NCI-H510A (cell line): ENCODE measurements at places on chromosomes 16 and 17.
A peak's percentile ranks its signal among the peaks of the same experiment; 100 is the strongest.

DNA sequence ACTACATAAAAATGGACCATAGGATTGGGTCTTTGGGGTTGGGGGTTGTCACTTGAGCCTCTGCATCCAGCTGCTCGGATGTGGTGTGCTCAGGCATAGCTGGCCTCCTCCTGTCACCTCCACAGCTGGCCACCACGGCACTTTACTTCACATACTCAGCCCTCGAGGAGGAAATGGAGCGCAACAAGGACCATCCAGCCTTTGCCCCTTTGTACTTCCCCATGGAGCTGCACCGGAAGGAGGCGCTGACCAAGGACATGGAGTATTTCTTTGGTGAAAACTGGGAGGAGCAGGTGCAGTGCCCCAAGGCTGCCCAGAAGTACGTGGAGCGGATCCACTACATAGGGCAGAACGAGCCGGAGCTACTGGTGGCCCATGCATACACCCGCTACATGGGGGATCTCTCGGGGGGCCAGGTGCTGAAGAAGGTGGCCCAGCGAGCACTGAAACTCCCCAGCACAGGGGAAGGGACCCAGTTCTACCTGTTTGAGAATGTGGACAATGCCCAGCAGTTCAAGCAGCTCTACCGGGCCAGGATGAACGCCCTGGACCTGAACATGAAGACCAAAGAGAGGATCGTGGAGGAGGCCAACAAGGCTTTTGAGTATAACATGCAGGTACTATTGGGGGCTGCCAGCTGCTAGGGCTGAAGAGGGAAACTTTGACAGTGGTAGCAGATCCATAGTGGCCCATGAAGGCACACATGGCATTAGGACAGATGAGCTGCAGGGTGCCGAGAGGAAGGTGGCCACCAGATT lies 30.8 kb downstream of the CDIP1 start:
- DNase-seq, result peak; percentile 71

- no peak for DNase-seq
Measured at GRCh38 chr17:55872374-55872773, 121.5 kb downstream of the PCTP start.

DNA sequence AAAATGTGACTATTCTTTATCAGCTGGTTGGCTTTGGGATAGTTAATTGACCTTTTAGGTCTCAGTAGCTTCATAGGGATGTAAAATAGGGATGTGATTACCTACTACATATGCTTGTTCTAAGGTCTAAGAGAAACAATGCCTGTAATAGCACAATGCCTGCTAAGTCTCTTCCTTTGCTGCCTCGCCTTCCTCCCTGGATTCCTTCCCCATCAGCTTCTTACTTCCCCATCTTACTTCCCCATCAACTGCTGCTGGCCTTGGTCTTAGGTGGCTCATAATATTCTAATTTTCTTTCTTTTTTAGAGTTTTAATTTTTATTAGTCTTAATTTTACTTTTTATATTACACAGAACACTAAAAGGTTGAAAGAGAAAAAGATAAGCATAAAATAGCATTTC lies 59.2 kb upstream of the GOT2 start:
- DNase-seq, result no peak

- peak; percentile 39 for DNase-seq
Measured at GRCh38 chr17:46874906-46875305, 23.5 kb downstream of the WNT9B start.

- DNase-seq, result no peak
Measured at GRCh38 chr17:68498479-68499326, 13.5 kb upstream of the PRKAR1A start.

DNA sequence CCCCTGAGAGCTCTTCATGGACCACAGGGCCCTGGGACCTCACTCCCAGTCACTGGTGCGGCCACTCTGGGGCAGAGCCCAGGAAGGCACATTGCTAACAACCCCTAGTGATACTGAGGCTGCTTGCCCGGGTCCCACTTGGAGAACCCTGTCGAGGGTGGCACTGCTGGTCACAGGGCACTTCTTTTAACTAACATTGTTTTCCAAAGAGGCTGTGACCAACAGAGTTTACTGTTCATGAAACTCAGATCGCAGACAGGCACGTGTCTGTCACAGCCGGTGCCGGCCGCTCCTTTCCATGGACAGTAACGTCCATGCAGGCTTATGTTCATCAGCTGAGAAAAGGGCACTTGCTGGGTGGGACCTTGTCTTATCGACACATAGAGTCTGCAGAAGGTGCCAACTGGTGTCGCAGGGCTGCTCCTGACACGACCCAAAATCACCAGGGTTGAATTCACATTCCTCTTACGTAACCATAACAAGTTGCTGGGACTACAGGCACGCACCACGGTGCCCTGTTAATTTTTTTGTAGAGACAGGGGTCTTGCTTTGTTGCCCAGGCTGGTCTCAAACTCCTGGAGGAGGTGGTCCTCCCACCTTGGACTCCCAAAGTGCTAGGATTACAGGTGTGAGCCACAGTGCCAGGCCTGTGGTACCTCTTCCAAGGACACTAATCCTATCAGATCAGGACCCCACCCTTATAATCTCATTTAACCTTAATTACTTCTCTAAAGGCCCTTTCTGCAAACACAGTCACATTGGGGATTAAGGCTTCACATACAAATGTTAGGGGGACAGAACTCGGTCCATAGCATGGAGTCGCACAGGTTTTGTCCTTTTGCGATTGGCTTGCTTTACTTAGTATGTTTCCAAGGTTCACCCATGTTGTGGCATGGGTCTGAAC lies 1.2 kb upstream of the ZC3H18 start:
- DNase-seq, result no peak

DNA sequence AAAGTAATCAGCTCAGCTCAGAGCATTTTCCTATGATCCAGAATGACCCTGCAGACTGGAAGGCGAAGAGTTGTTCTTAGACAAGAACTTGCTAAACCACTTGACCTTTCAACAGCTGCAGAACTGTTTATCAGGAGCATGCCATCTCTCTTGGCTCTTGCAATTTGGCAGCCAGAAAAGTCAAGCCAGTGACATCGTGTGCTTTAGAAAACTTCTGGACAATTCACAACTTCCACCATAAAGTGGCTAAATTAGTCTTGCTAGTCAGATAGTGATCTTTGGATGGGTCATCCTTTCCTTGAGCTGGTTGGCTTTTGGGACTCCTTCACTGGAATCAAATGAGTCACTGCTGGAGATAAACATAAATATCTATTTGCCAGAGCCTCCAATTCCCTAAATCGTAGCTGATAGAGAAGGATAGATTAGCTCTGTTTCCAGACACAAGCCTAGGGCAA lies 146.5 kb downstream of the MAP2K6 start:
- peak; percentile 13 for DNase-seq

- DNase-seq, result no peak
Measured at GRCh38 chr17:82345151-82345976, 11.8 kb upstream of the SECTM1 start.

DNA sequence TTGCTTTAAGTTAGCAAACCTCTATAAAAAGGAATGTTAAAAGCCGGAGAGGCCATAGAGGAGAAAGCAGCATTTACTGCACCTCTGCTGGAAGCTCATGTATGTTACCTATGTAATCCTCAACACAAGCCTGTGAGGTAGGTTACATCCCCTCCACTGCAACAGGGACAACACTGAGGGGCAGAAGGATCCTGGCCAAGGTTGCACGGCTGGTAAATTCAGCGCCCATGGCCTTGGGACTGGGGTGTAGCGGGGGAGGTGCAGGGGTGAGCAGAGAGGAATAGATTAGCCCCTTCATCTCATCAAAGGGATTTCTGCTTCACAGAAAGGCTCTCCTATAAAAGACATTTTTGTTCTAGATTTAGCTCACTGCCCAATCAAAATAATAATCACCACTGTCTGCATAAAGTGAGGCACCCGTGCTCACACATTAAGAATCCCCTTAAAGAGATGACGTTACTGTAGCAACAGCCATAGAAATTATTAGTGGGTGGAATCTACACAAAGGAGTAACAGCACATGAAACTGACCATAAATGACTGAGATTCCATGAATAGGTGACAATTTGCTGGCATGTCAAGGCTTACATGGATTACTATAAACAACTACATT lies 3.3 kb downstream of the ZCCHC14 start:
- DNase-seq, result no peak

DNA sequence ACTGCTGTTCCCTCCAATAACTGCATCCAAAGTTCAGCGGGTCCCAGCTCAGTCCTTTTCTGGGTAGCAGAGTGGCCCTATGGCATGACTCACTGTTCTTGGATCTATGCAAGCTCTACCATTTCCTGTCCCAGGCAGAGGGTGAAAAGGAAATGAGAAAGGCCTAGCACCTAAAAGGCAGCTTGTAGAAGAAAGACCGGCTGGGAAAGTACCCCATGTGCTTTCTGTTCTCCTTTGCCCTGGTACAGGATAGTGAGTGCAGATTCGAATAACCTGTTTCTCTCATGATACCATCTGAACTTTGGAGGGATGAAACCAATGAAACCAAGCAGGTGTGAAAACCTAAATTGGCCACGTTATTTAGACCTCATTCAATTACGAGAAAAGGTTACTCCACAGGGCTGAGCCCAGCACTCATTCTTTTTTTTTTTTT lies 12.7 kb upstream of the HASPIN start:
- no peak for DNase-seq

DNA sequence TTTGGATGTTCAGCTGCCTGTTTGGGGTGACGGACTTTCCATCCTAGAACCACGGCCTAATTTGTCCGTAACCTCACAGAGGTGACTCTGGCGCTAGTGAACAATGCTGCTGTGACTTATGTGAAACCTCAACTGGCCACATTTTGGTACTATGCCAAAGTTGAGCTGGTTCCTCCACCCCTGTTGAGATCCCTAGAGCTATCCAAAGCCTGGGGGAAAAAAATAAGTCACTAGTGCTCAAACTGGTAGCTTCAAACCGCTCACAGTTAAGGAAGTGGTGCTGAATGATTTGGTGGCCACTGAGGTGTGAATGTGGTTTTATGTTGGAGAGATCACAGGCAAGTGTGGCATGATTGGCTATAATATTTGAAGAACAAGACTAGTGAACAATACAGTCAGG lies 11.3 kb upstream of the TUBG2 start:
- no peak for DNase-seq

GRCh38 chr17:51869387-51869786 lies 289.1 kb downstream of the CA10 start:
- DNase-seq, result no peak

- no peak for DNase-seq
Measured at GRCh38 chr16:16868727-16869126, 489.8 kb downstream of the NPIPA7 start.

DNA sequence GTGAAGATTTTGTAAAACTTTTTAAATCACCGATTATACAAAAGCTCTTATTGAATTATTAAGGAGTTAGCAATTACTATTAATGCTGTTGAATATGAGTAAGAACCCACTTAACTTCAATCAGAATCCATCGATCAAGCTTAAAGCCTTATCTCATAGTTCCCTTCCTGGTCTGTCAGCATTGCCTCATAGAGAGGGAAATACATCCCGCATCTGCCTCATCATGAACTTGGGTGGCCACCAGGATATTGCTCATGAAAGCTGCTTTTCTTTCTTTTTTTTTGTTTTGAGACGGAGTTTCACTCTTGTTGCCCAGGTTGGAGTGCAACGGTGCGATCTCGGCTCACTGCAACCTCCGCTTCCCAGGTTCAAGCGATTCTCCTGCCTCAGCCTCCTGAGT lies 66.7 kb downstream of the PIGL start:
- DNase-seq, result no peak

GRCh38 chr17:67658265-67658664 lies 59.5 kb upstream of the NOL11 start:
- no peak for DNase-seq

- peak; percentile 86 for DNase-seq
Measured at GRCh38 chr17:65561452-65562205, at the start of gene AXIN2. Gene AXIN2 (minus strand): TSS chr17:65561648. CDS start chr17:65558620, 3,028 bp downstream.

DNA sequence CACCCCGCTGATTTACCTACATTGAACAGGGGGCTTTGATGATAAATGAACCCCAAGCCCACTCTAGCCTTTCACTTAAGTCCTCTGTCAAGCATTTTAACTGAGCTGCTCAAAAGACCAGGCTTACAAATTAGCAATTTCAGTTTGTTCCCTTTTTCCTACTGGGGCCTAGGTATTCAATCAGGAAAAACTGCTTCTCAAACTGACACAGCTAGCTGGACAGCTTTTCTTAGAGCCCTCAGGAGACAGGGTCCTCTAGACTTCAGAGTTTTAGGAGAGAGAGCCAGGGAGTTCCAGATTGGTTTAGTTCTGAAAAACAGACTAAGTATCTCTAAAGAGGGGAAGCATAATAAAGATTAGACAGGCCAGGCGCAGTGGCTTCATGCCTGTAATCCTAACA lies 6.2 kb upstream of the HEXIM2 start:
- no peak for DNase-seq

- no peak for DNase-seq
Measured at GRCh38 chr17:70241071-70241470, 71.7 kb downstream of the KCNJ2 start.

DNA sequence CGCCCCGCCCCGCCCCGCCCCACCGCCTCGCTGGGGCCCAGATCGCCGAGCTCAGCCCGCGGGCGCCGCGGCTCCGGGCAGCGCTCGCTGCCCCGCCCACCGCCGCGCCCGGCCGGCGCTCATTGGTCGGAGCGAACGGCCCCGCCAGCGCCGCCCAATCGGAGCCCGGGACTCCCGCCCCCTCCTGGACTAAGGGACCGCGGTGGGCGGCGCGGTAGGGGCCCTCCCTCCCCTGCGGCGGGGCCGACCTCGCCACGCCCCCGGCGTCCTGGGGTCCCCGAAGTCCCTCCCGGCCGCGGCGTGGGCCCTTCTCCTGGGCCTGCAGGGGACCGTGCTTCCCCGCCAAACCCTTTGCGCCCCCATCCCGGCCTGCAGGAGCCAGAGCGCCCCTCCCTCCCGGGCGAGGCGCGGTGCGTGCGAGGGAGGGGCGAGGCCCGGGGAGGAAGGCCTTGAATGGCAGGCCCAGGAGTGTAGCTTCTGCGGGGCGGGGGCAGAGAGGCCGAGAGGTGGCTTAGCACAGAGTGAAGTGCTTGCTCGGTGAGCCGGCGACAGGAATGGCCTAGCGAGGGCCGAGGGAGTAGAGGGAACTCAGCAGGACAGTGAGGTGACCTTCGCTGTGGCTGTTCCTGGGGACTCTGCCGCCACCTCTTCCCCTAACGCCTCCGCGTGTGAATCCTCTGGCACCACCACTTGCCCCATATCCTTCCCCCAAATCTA lies at the start of gene CAMKK1:
TSS of gene CAMKK1 (minus strand) at position 51 of the 717 bp plus-strand sequence. CDS start 7,366 bp downstream, outside the sequence.
- peak; percentile 99 for DNase-seq

DNA sequence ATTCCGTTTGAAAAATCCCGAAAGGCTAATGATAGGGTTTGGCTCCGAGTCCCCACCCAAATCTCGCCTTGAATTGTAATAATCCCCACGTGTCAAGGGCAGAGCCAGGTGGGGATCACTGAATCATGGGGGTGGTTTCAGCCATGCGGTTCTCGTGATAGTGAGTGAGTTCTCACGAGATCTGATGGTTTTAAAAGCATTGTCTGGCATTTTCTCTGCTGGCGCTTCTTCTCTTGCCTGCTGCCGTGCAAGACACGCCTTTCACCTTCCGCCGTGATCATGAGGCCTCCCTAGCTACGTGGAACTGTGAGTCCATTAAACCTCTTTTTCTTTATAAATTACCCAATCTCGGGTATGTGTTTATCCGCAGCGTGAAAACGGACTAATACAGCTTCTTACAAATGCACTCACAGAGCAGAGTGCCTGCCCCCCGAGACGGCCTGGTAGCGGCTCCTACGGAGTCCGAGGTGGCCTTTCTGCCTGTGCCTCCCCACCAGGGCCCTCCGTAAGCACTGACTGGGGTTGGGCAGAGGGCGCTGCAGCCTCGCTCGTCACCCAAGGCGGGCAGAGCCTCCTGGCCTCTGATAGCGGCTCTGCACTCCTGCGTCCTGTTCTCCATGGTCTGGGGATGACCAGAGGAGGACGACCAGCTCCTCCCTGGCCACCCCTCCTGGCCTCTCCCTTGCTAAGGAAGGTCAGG lies 131.7 kb downstream of the FOXL1 start:
- no peak for DNase-seq

- DNase-seq, result no peak
Measured at GRCh38 chr16:24850289-24850938, 4.7 kb downstream of the SLC5A11 start.

- no peak for DNase-seq
Measured at GRCh38 chr17:9684955-9685621, 39.8 kb downstream of the USP43 start.
